ENCODE measurements at places on chromosomes 3 and 15.

- no peak for DNase-seq
Measured at GRCh38 chr3:113258361-113258760, 47.0 kb downstream of the BOC start.

DNA sequence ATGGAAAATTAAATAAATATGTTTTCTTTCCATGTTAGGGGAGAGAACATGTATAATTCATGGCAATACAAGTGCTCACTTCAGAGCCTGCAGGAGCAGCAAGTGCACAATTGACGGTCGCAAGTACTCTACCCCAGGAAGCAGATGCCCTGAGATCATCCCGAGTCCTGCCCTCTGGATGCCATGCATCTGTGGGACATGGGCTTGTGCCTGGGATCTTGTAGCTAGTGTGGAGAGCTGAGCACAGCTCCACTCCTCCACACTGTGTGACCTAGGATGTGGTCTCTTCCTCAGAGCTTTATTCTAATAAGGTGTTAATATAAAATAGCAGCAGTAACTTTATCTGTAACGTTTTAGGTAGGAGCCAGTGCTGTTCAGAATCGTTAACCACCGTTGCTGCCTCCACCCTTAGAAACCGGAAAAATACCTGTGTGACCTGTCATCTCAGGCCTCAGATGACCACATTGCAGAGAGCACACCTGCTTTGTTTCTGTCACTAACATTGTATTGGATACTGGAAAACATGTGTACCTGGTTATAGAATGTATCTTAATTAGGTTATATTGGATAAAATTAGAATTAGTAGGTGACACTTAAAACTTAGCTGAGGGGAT lies 105.0 kb upstream of the GOLGA6L6 start:
- DNase-seq, result no peak

- DNase-seq, result no peak
Measured at GRCh38 chr3:98754483-98754882, 8.7 kb upstream of the ST3GAL6 start.

GRCh38 chr3:149816986-149817385 lies 4.0 kb downstream of the RNF13 start:
- no peak for DNase-seq

DNA sequence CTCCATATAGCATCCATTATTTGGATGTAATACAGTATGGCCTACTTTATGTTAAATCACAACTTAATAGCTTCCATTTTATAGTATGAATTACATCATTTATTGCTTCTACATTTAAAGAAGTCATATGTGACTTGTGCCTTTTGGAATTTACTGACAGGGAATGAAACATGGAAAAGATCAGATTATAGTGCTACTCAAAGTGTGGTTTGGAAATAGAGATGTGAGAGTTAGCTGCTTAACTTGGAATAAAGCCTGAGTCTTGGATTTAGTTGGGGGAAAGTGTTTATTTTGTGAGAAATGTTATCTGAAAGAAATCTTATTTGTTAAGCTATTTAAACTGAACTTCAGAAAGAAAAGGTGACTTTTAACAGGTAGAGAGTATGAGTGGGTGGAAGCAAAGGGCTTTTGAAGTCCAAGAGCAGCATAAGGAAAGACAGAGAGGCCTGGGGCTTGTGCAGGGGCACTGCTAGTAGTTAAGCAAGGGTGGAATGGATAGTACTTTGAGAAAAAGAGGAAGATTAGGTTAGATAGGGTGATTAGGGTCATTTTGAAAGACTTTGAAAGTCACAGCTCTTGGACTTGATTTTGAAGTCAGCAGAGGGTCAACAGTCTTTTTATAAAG lies 60.5 kb downstream of the SLMAP start:
- no peak for DNase-seq

GRCh38 chr3:97817965-97818364 lies 3.8 kb upstream of the CRYBG3 start:
- DNase-seq, result no peak

- no peak for DNase-seq
Measured at GRCh38 chr3:11226042-11226370, 46.2 kb upstream of the ATG7 start.

- no peak for DNase-seq
Measured at GRCh38 chr3:159779883-159780282, 208.8 kb upstream of the IL12A start.

- DNase-seq, result no peak
Measured at GRCh38 chr3:64496786-64497490, 190.9 kb downstream of the ADAMTS9 start.

DNA sequence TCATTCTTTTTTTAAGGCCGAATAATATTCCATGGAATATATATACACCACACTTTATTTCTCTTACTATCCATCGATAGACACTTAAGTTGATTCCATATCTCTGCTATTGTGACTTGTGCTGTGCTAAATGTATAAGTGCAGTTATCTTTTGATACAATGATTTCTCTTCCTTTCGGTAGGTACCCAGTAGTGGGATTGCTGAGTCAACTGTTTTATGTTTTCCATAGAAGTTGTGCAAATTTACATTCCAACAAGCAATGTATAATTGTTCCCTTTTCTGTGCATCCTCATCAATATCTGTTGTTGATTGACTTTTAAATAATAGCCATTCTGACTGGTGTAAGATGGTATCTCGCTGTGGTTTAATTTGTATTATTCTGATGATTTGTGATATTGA lies 81.0 kb downstream of the STXBP5L start:
- DNase-seq, result no peak

- DNase-seq, result no peak
Measured at GRCh38 chr3:64493149-64493548, 194.7 kb downstream of the ADAMTS9 start.

DNA sequence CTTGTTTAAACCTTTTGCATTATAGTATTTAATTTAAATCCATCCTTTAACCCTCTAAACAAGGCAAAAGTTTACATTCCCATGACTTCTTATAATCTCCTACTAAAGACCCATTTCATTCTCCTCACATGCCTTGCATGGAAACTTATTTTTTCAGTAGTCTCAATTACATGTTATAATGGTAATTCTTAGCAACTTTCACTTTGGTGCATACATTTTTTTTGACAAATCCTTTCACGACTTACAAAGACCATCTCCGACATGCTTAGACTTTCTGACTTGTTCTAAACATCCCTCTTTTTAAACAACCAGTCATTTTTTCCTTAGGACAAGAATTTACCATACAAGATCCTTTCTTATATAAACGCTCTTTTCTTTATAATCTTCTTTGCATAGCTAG lies 615.4 kb upstream of the GBE1 start:
- DNase-seq, result no peak

- DNase-seq, result no peak
Measured at GRCh38 chr3:165820671-165821123, 16.5 kb downstream of the BCHE start.

GRCh38 chr3:129554356-129555152 lies 11.6 kb downstream of the H1-8 start:
- DNase-seq, result no peak

DNA sequence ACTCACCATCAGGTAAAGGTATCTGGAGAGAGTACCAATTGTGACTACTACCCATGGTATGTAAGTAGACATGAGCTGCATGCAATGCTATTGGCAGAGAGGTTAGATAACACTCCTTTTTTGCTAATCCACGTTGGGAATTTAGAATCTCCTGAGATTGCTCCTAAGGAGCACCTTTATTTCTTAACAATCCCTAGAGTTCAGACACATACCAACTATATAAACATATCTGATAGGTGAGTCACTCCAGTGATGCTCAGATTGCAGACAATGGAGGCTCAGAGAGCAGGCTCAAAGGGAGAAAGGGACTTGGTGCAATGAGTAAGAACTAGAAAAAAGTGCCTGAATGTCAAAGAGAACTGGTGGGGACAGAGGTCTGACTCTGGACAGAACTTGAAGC lies 47.0 kb upstream of the LRRFIP2 start:
- no peak for DNase-seq

DNA sequence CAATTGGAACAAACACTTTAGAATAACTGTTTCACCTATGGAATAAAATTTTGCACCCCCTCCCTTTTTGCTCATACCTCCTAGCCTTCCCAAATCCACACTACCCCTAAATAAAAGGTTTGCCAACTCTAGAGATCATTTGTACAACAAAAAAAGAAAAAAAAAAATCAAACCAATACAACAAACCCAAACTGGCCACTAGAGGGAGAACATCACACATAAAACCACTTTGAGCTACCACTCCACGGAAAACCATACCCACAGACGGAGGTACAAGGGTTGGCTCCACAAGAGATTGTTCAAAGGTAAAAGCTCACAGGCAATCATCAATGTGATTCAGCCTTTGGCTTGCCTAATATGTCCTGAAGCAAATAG lies 47.6 kb downstream of the SETMAR start:
- no peak for DNase-seq

GRCh38 chr15:48627260-48627940 lies 18.1 kb downstream of the FBN1 start:
- no peak for DNase-seq

GRCh38 chr15:74406992-74407705 lies 26.6 kb downstream of the SEMA7A start:
- DNase-seq, result no peak

GRCh38 chr3:43154980-43155379 lies 49.1 kb upstream of the POMGNT2 start:
- no peak for DNase-seq

DNA sequence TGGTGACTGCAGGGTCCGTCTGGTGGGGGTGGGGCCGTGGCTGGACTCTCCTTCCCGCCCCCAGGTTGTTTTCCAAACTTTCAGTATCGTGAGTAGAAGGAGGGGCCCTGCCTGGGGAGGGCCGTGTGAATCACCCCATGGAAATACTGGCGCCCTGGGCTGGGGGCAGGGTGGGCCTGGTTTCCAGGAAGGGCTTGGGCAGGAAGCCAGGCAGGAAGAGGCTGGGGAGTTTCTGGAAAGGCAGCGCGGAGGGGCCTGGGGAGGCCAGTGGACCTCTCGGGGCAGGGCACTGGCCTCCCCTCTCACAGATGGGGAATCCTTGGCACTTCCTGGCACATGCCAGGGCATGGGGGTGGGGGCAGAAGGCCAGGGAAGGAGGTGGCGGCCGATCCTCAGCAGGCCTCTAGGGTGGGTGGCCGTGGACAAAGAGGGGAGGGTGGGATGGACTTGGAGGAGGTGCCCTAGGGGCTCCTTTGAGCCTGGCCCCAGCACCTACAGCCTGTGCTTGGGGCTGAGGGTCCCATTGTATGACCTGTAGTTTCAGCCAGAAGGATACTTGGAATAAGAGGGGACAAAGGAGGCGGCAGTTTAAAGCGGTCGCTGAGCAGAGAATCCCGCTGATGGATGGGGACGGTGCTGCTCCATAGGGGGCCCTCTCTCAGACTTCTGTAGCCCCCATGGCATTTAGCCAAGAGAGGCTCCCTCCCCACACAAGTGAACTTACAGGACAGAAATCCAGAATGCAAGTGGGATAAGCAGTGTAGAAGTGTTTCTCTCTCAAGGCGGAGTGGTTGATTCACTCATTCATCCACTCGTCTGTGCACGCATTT lies 56.5 kb upstream of the GATA2 start:
- no peak for DNase-seq

DNA sequence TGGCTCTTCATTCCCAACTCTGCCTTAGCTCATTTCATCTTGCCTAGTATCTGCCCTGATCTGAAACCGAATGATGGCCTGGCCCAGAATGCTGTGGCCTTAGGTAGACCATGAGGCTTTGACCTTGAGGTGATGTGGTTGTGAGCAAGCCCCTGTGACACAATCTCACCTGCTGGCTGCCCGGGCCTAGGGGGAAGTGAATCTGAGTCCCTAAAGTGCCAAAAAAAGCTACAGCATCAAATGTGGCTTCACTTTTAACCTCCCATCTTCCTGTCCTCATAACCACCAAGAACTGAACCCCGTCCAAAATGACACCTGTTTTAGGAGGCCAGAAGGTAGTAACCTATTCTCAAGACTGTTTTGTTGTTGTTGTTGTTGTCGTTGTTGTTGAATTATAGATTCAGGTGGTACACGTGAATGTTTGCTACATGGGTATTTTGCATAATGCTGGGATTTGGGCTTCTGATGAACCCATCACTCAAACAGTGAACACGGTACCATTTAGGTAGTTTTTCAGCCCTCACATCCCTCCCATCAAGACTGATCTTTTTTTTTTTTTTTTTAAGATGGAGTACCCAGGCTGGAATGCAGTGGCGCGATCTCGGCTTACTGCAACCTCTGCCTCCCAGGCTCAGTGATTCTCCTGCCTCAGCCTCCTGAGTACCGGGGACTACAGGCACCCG lies 54.6 kb downstream of the MCCC1 start:
- no peak for DNase-seq

GRCh38 chr3:106212665-106213222 lies 343.9 kb upstream of the CBLB start:
- no peak for DNase-seq

- DNase-seq, result no peak
Measured at GRCh38 chr3:196942915-196943277, 568 bp upstream of the NCBP2 start.

DNA sequence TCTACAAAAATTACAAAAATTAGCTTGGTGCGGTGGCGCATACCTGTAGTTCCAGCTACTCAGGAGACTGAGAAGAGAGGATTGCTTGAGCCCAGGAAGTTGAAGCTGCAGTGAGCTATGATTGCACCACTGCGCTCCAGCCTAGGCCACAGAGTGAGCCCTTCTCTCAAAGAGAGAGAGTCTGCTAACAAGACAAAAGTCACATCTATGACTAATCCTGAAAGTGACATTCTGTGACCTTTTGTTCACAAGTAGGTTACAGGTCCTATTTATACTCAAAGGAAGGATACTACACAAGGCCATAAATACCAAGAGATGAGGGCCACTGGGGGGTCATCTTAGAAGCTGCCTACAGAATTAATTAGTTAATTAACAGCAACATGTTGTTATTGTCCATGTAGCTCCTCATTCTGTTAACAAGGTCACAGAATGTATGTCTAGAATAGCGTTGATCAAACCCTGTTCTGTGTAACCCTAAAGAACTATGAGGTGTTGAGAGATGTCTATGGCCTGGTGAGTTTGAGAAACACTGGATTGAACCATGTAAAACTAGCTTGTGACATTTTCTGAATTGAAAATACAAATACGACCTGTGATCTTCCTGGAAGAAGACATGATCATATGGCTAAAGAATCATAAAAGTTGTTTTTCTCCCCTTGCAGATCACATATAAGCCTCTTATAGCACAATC lies 97.0 kb downstream of the SAMMSON start:
- no peak for DNase-seq

- DNase-seq, result no peak
Measured at GRCh38 chr3:7999384-7999783, 502.2 kb upstream of the LMCD1 start.

- DNase-seq, result peak; percentile 54
Measured at GRCh38 chr3:13884851-13885703, 5.2 kb upstream of the WNT7A start.

DNA sequence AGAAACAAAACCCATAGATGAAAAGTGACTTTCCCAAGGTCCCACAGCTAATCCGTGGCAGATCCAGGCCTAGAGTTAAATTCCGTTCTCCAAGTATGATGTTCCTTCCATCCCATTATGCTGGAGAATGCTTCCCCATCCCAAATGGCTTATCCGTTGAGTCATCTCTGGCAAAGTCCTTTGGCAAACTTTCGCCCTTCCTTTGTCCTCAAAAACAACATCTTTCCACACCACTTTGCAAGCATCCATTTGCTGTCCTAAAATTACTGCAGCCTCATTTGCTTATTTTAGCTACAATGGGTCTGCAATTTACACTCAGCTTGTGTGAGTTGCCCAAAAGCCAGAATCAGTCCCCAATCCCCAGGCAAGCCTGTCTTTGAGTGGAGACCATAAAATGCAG lies 304.0 kb upstream of the TLE3 start:
- no peak for DNase-seq
